ENCODE measurements at places on chromosomes 2 and 18.
A peak's percentile ranks its signal among the peaks of the same experiment; 100 is the strongest.

DNA sequence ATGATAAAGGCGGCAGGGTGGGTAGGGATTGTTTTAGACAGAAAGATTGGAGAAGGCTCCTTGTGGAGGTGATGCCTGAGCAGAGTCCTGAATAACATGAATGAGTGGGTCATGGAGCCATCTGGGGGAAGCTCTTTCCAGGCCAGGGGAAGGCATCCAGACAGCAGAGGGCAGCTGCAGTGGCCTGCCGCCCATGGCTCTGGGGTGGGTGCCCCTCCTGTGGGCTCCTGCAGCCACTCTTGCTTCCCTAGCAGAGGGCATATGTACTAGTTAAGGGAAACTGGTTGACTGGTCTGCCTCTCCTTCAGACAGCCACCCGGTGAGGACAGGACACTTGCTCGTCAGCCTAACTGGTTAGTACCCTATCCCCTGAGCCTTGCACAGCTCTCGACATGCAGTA is 46.5 kb upstream of the SLC1A4 start:
- DNase-seq: no peak

DNA sequence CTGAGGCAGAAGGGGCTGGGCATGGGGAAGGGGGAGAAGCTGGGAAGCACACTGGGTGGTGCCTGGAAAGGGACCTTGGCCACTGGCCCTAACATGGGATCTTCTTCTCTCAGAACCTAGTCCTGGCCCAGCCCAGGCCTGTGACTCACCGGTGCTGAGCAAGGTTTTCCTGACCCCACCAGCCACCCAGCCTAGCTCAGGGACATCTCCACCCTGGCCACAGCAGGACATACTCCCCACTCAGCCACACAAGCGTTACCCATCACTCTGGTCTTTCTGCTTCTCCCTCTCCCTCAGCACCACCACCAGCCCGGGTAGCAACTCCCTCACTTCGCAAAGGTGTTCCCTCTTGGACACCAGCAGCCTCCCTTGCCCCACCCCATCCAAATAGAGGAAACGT is 22.8 kb downstream of the TNS1 start:
- DNase-seq: no peak

DNA sequence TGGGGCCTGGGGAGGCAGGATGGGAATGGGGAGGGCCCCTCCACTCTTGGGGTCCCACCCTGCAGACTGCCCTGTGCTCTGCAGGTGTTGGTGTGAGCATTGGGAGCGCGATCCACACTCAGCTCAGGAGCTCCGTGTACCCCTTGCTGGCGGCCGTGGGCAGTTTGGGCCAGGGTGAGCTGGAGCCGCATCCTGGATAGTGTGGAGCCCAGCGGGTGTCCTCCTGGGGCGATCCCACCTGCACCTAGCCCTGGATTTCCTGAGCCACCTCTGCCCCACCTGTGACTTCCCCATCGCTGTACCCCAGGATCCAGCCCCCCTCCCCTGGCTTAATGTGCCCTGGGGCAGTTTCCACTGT is 2.6 kb downstream of the PROM2 start:
- DNase-seq: no peak

- DNase-seq: no peak
Observed at GRCh38 chr2:11022064-11022463, 110.3 kb downstream of the KCNF1 start.

GRCh38 chr2:214856137-214856536 is 46.7 kb upstream of the BARD1 start:
- no peak for DNase-seq

- DNase-seq: no peak
Observed at GRCh38 chr2:184523732-184524131, 74.6 kb upstream of the ZNF804A start.

DNA sequence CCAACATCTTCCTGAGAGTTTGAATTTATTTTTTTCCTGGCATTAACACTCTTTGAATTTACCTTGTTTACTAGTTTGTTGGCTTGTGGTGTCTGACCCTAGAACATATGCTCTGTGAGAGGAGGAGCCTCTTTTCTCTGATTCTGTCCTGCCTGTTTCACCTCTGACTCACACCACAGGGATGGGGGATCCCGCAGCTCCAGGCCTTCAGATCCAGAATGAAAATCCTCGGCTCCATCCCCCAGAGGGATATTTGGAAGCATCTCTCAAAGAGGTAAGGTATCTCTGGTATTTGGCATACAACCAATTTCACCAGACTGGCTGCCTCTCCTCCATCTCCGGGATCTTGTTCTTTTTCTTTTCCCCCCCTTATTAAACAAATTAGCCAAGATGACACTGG is 104.7 kb downstream of the GPR39 start:
- DNase-seq: no peak

DNA sequence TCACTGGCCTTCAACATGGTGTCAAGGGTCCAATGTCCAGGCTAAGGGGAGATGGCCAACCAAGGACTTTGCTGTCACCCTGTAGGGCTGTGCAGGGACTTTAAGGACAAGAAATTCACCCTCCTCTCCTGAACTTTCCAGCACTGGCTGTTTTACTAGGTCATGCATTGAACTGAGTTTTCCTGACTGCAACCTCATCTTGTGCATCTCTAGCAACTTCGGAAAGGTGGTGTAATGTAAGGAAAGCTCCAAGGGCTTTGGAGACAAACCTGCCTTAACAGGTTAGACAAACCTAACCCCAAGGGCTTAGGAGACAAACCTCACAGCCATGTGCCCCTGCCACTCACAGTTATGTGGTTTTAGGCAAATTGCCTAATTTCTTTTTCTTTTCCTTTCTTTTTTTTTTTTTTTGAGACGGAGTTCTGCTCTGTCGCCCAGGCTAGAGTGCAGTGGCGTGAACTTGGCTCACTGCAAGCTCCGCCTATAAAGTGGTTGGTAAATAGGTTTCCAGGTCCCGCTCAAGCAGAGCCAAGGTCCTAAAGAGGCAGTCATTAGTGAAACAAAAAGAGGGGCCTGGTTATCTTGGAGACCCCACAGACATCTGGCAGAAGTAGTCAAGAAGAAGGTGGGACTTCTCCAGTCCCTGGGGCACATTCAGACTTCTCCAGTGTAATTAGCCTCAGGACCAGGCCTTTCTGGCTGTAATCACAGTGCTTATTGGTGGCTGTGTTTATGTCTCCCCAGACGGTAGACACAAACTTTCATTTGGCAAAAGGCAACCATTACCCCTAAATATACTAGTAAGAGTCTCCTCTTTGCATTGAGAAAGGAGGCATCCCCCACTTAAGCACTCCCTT is 37.6 kb upstream of the PMAIP1 start:
- no peak for DNase-seq

DNA sequence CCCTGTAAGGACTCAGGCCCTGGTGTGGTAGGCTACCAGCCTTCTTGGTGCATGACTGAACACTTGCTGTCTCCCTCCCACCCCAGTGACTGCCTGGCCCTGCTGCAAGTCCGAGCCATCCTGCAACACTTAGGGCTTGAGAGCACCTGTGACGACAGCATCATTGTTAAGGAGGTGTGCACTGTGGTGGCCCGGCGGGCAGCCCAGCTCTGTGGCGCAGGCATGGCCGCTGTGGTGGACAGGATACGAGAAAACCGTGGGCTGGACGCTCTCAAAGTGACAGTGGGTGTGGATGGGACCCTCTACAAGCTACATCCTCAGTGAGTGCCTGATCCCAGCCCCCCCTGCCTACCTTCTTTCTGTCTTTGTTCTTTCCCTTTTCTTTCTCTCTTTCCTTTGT is 55.2 kb downstream of the HK2 start:
- no peak for DNase-seq

DNA sequence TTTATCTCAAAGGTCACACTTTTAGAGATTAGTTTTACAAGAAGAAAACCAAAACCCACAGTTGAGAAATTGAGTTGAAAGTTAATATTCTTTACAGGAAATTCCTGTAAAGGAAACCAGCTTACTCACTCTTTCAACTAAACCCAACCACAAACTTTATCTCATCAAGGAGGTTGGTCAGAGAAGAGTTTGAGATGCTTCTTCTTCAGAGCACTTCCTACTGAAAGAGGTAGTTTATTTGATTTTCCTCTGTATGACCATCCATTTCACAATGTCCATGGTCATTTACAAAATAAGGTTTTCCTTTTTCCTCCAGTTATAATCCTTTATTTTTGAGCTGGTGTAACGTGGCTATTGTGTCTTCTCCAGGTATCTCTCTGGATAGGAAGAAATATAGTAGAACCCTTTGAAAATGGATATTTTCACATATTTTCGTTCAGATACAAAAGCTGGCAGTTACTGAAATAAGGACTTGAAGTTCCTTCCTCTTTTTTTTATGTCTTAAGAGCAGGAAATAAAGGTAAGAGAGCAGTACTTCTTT is 4.5 kb upstream of the IL18RAP start:
- no peak for DNase-seq

- DNase-seq: no peak
Observed at GRCh38 chr2:24877067-24877466, 43.0 kb downstream of the ADCY3 start.

DNA sequence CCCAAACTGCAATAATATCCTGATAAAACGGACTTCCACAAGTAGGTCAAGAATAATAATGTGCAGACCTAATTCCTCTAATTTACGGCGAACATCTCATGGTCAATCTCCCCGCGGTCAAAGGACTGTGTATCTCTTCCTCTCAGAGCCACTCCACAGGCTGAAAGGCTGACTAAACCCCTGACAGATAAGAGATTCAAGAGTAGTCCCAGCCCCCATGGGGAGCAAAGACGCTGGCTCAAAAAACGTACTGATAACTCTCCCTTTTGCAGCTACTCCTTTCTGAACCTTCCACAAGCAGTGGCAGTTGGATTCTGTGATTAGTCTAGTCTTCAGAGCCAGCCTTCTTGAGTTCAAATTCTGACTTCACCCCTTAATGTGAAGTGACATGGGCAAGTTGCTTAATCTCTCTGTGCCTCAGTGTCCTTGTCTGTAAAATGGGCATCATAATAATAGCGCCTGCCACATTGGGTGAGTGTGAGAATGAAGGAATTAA is 19.7 kb upstream of the IL18R1 start:
- DNase-seq: no peak

- no peak for DNase-seq
Observed at GRCh38 chr2:62222674-62223073, 26.8 kb downstream of the B3GNT2 start.

GRCh38 chr2:54586062-54586461 is 129.9 kb downstream of the SPTBN1 start:
- no peak for DNase-seq

GRCh38 chr2:136107051-136108033 is 10.6 kb downstream of the CXCR4 start:
- DNase-seq: peak; percentile 48

DNA sequence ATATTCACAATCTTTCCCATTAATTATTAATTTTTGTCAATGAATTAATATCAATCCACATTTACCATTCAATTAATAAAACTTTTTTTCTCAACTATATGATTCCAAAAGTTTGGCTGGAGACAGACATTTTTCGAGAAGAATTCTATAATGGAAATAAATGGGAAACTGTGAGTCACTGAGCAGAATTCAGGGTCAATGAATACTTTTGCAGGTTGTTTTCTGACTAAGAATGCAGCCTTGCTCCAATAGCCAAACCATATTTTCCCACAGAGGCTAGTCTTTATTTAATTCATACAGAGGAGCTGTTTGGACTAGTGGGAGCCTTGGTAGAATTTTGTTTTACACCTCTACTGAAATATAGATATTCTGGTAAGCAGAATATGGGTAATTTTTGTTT is 82.3 kb downstream of the ARHGAP28 start:
- no peak for DNase-seq

GRCh38 chr2:61853086-61853846 is 594 bp downstream of the FAM161A start:
- DNase-seq: peak; percentile 45

GRCh38 chr2:234490271-234491091 is 6.4 kb downstream of the ARL4C start:
- DNase-seq: no peak

Measured in NCI-H1092 treated with DMSO at 0.1 percent for 48 hours (cell line).